ENCODE measurements at places on chromosomes 5 and 9.

DNA sequence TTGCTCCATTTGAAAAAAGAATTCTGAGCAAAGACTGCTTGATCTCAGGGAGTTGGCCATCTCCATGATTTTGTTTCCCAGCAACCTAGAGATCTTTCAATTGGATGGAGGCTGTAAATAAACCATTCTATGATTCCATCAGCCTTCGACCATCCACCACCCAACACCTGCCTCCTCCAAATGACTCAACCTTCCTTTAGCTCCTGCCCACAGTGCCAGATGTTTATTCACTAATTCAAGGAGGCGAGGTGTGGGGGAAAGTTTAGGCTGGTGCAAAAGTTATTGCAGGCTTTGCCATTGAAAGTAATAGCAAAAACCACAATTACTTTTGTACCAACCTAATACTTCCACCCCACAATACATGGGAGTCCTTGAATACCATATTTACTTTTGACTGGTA, 327.5 kb downstream of the CAAP1 start:
- no peak for DNase-seq

GRCh38 chr5:155332618-155333017, 319.1 kb downstream of the KIF4B start:
- DNase-seq, result no peak

DNA sequence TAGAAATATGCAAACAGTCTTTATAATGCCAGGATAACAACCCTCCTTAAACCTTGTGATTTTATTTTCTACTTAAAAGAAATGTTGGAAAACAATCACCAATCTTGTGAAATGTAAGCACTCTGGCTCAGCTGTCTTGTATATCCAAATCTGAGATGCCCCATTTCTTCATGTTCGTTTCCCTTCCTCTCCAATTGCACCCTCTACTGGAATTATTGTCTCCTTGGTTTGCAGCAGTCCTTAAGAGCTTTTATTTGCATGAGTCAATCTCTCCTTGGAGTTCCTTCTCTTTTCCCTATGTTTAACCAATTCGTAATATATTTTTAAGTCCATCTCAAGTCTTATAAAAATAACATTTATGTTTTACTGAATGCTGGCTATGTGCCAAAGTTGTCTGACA, 362.0 kb upstream of the CDH10 start:
- DNase-seq, result no peak

GRCh38 chr9:110599468-110599867, 19.9 kb upstream of the SVEP1 start:
- no peak for DNase-seq

DNA sequence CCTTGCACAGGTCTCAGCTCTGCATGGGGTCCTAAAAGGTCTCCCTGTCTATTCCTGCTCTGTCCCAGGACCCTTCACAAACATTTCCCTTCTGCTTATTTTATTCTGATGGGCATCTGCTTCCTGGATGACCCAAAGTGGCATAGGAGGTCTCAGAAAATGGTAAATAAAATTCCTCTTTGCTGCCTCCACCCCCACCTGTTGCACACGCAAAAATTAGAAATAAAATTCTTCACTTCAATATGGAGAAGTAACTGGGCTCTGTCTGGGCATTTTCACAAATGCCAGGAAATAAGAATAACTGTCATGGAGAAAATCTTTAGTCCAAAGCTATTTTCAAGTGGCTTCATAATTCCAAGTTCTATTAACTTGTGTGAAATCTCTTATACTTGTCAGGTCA, 106.6 kb upstream of the MAP1B start:
- no peak for DNase-seq
